ENCODE measurements at places on chromosomes 12 and 14.
A peak's percentile ranks its signal among the peaks of the same experiment; 100 is the strongest.

GRCh38 chr12:71071536-71072097 is 86.2 kb downstream of the TSPAN8 start:
- no peak for DNase-seq

GRCh38 chr14:73262427-73263183 is 25.3 kb downstream of the PAPLN start:
- DNase-seq = no peak

- peak; percentile 52 for DNase-seq
Observed at GRCh38 chr14:32932914-32933628, 5.6 kb upstream of the NPAS3 start.

GRCh38 chr12:114041136-114041535 is 75.0 kb upstream of the RBM19 start:
- DNase-seq = no peak

Data from spinal cord (tissue), 10 donors.